ENCODE measurements at places on chromosomes 6 and 20.

GRCh38 chr20:46399401-46399800, 7.0 kb downstream of the ELMO2 start:
- no peak for DNase-seq
- H3K27ac ChIP-seq: peak overlapping the region; percentile 87

- H3K36me3 ChIP-seq: no peaks in the 10 kb centered on the region
- peaks cover 7% of the 10 kb centered on the region for H3K27me3 ChIP-seq
- DNase-seq: no peak
- peaks cover 55% of the 10 kb centered on the region for H3K4me1 ChIP-seq
- H3K27ac ChIP-seq: peak overlapping the region; percentile 99
Measured at GRCh38 chr20:62792940-62793756, 3.1 kb upstream of the MRGBP start.

- no peak overlapping the region for H3K27ac ChIP-seq
- H3K4me3 ChIP-seq: no peak overlapping the region
- no peak for DNase-seq
- H3K36me3 ChIP-seq: no peaks in the 10 kb centered on the region
- H3K27me3 ChIP-seq: no peaks in the 10 kb centered on the region
Measured at GRCh38 chr6:135860361-135860760, 8.9 kb downstream of the PDE7B start.

- no peaks in the 10 kb centered on the region for H3K4me1 ChIP-seq
- no peaks in the 10 kb centered on the region for H3K27me3 ChIP-seq
- H3K36me3 ChIP-seq: no peaks in the 10 kb centered on the region
- no peak overlapping the region for H3K4me3 ChIP-seq
Measured at GRCh38 chr6:51541847-51542246, 545.6 kb downstream of the PKHD1 start.

DNA sequence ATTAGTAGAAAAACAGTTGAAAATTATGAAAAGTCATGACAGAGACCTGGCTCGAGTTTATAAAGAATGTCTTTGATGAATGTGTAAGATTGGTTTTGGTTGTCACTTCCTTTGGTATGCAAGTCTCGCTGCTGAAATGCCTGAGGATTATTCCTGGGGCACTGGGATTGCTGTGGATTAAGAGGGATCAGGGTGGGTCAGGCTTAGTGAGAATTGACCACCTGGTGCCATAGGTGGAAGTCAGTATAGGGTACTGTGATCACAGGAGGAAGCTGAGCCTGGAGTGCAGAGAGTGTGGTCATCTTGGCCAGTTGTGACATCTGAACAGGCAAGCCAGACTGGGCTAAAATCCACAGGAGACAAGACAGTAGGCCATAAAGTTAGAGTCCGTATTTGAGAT, 34.9 kb downstream of the CEP43 start:
- no peaks in the 10 kb centered on the region for H3K27me3 ChIP-seq
- DNase-seq: no peak
- H3K4me3 ChIP-seq: no peak overlapping the region
- H3K36me3 ChIP-seq: peaks cover 15% of the 10 kb centered on the region

GRCh38 chr6:166766769-166767168, 139.7 kb upstream of the RPS6KA2 start:
- no peaks in the 10 kb centered on the region for H3K36me3 ChIP-seq
- H3K27me3 ChIP-seq: no peaks in the 10 kb centered on the region
- H3K4me1 ChIP-seq: peaks cover 4% of the 10 kb centered on the region
- H3K27ac ChIP-seq: no peak overlapping the region
- H3K4me3 ChIP-seq: no peak overlapping the region

- H3K27me3 ChIP-seq: no peaks in the 10 kb centered on the region
- no peaks in the 10 kb centered on the region for H3K4me1 ChIP-seq
- H3K36me3 ChIP-seq: no peaks in the 10 kb centered on the region
- no peak overlapping the region for H3K4me3 ChIP-seq
- H3K27ac ChIP-seq: no peak overlapping the region
Measured at GRCh38 chr6:161396539-161396938, 122.7 kb upstream of the AGPAT4 start.

DNA sequence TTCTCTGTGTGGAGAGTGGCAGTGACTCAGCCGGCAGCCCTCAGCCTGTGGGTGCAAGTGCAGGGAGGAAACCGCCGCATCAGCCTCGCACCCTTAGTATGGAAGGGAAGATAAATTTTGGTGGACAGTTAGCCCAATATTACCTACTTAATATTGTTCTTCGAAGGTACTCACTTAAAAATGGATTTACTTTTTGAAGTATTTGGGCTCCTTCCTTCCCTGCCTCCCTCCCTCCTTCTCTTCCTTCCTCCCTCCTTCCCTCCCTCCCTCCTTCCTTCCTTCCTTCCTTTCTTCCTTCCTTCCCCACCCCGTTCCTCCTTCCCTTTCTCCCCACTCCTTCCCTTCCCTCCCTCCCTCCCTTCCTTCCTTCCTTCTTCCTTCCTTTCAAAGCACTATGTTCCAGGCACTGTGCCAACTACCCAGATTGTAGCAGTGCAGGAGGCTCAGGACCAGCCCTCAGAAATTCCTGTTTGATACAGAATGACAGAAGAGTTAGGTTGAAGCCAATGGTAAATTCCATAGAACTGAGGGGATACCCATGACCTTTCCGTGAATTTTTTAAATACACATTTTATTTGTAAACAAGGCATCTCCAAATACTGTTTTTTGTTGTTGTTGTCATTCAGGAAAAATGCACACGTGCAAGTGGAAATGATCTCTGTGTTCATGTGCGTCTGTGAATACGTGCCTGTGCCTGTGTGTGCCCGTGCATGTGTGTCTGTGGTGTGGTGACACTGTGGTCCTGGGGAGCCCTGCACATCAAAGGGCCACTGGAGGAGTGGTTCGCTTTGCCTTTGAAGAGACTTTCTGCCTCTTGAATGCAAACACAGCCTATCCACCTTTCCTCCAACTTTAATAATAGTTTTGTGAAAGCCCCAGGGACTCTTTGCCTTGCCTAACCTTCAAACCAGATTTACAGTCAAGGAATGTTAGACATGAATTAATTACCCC, 141.7 kb downstream of the EDN3 start:
- no peak overlapping the region for H3K27ac ChIP-seq
- H3K27me3 ChIP-seq: peaks cover 32% of the 10 kb centered on the region
- no peak for DNase-seq
- no peak overlapping the region for H3K4me3 ChIP-seq

DNA sequence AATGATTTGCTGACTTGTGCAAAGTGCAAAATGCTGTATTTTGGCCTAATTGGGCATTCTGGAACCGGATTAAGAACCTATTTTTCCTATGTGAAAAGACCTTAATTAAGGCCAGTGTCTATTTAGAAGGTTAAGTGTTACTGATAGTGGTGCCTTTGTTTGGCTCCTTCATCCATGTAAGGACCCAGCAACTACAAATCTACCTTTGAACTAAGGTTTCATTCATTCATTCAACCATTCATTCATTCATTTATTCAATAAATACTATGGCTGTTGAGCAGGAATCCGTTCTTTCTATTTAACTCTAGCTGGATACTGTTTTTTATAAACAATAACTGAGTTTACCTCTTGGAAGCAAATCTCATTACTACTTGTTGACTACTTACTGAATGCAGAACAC, 33.6 kb downstream of the MAPK14 start:
- no peak for DNase-seq
- no peaks in the 10 kb centered on the region for H3K27me3 ChIP-seq
- H3K36me3 ChIP-seq: peaks cover 31% of the 10 kb centered on the region
- H3K27ac ChIP-seq: no peak overlapping the region
- H3K4me1 ChIP-seq: peaks cover 3% of the 10 kb centered on the region

- peak overlapping the region; percentile 84 for H3K27ac ChIP-seq
- peaks cover 4% of the 10 kb centered on the region for H3K4me1 ChIP-seq
- H3K27me3 ChIP-seq: no peaks in the 10 kb centered on the region
- no peak for DNase-seq
Measured at GRCh38 chr20:38892091-38892981, 33.9 kb upstream of the FAM83D start.

GRCh38 chr6:149830731-149831307, 33.3 kb downstream of the LRP11 start:
- no peaks in the 10 kb centered on the region for H3K36me3 ChIP-seq
- H3K27ac ChIP-seq: no peak overlapping the region
- H3K4me3 ChIP-seq: no peak overlapping the region
- H3K27me3 ChIP-seq: no peaks in the 10 kb centered on the region
- no peaks in the 10 kb centered on the region for H3K4me1 ChIP-seq

GRCh38 chr20:18224968-18225568, 63.3 kb upstream of the ZNF133 start:
- no peaks in the 10 kb centered on the region for H3K36me3 ChIP-seq
- H3K27me3 ChIP-seq: no peaks in the 10 kb centered on the region
- no peak overlapping the region for H3K27ac ChIP-seq
- H3K4me3 ChIP-seq: no peak overlapping the region
- no peaks in the 10 kb centered on the region for H3K4me1 ChIP-seq
- no peak for DNase-seq

GRCh38 chr6:36914227-36914794, 28.6 kb downstream of the C6orf89 start:
- peaks cover 48% of the 10 kb centered on the region for H3K36me3 ChIP-seq
- H3K4me1 ChIP-seq: peaks cover 35% of the 10 kb centered on the region
- no peak overlapping the region for H3K4me3 ChIP-seq

DNA sequence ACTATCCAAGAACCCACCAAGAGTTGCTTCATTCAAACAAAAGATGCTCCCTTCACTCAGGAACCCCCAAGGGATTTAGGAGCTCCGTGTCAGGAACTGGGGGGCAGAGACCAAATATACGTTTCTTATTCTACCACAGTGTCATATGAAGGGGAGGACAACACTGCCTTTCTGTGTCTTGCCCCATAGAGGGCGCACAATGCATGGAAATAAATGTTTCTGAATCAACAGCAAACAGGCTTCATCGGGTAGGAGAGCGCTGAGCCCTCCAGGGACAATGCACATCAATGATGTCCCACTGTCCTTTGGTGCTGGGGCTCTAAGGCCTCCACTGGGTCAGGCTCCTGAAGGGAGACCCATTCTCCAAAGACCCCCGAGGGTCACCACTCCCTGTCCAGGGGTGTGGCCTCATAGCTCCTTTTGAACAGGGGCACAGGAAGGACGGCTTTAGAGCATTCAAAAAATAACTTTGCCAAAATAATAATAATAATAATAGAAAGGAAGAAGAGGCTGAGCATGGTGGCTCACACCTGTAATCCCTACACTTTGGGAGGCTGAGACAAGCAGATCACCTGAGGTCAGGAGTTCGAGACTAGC, 31.1 kb downstream of the PLG start:
- no peaks in the 10 kb centered on the region for H3K36me3 ChIP-seq
- H3K27me3 ChIP-seq: no peaks in the 10 kb centered on the region
- no peak overlapping the region for H3K27ac ChIP-seq
- DNase-seq: no peak
- no peaks in the 10 kb centered on the region for H3K4me1 ChIP-seq

DNA sequence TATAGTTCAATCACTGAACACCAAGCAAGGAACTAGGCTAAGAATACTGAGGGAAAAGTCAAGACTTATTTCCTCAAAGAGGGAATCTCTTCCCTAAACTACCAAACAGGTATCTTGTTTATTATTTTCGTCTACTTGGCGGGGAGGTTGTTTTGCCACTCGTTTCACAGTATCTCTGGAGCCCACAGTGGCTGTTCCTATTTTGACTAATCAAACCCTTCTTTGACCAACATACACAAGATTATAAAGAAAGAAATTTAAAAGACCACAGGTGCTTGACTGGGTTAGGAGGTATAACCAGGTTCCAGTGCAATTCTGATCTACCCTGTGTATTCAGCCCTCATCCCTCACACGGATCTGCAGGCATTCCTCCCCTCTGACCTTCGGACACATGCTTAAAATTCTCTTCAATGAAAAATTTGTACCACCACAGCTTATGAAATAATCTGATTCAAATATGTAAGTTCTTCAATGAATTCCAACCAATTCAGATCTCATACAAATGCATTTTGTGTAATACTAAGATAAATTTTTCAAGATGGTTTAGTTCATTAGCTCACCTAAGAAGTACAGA, 5.9 kb downstream of the MAN1A1 start:
- H3K4me1 ChIP-seq: no peaks in the 10 kb centered on the region
- H3K27me3 ChIP-seq: no peaks in the 10 kb centered on the region
- no peak for DNase-seq
- no peak overlapping the region for H3K27ac ChIP-seq

GRCh38 chr6:72466971-72467566, 154.8 kb upstream of the KCNQ5 start:
- no peak overlapping the region for H3K4me3 ChIP-seq
- DNase-seq: no peak
- no peak overlapping the region for H3K27ac ChIP-seq
- peaks cover 3% of the 10 kb centered on the region for H3K27me3 ChIP-seq

DNA sequence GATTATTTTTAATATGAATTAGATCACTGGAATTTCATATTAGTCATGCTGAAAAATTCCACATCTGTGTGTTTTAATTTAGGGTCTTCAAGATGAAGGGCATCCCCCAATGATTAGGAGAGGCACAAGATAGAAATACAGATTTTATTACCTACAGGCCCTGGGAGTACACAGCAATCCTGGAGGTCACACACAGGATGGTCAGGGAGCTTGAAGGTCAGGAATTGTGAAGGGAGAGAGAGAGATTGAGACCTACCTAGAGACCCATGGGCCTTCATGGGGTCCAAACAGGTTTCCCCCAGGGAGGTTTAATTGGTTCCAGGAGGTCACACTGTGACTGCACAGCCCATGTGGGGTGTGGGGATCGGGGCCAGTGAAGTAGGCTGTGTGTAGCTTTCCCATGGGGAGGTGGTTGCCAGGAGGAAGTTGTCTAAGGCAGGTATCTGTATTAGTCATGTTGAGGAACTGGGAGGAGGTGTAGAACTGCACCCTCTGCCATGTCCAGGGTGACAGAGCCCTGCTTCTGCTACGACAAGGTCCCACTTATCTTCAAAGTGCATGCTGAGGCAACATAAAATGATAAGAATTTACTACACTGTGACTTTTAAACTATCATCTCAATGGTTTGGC, 18.3 kb downstream of the SNX9 start:
- H3K27ac ChIP-seq: no peak overlapping the region
- no peaks in the 10 kb centered on the region for H3K27me3 ChIP-seq
- no peak overlapping the region for H3K4me3 ChIP-seq

DNA sequence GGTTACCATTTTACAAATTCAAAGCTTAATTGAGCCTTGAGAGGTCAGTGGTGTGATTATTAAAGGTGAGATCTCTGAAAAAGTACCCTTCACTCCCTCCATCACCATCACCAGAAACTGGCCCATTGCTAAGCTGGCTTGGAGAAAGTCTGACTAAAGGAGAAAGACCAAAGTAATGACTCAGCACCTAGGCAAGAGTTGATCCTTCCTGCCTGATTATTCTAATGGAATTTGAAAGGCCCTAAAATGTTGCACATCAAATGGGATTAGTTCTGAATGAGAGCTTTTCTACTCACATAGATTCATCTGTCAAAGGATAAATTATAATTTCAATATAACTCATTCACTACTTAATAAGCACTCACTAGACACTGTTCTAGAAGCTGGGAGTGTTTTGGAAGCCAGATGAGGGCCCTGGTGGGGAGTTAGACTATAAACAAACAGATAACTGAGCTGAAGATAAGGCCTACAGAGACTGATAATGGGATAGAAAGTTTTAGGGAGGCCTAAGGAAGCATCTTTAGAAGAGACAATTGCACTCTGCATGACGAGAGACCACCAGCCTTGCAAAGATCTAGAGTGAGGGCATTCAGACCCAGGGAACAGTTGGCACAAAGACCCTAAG, 366.7 kb downstream of the SYNE1 start:
- H3K27me3 ChIP-seq: no peaks in the 10 kb centered on the region
- H3K27ac ChIP-seq: no peak overlapping the region
- no peaks in the 10 kb centered on the region for H3K4me1 ChIP-seq
- peaks cover 61% of the 10 kb centered on the region for H3K36me3 ChIP-seq
- DNase-seq: no peak
- no peak overlapping the region for H3K4me3 ChIP-seq

GRCh38 chr6:150116200-150116800, 26.5 kb upstream of the PPP1R14C start:
- no peak for DNase-seq
- no peaks in the 10 kb centered on the region for H3K4me1 ChIP-seq
- no peak overlapping the region for H3K4me3 ChIP-seq
- H3K36me3 ChIP-seq: no peaks in the 10 kb centered on the region
